ENCODE measurements at places on chromosomes 1 and 21. TPM values are rescaled to one million over a fixed set of nuclear protein-coding genes. Genes with fewer than 3 reads are reported as not detected.

GJB3 gene
- polyA plus RNA-seq, result not detected

DYRK3 gene
- 11.7 TPM for polyA plus RNA-seq

TMEM82 gene
- not detected for polyA plus RNA-seq

DNA sequence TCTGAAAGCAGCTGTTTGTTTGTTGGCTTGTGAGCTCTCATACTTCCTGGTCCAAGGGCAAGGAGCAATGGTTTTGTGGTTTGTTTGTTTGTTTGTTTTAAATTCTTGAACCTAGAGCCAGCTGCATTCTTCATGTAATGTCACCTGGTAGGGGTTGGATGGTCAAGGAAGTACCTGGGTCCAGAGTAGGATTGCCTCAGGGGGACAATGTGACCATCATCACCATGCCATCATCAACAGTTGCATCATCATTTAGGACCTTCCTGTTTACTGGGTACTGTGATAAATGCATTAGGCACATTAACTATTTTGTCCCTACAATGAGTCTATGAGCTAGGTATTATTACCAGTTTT lies 14.7 kb upstream of the MYOG start:
- no peak overlapping the region for H3K4me3 ChIP-seq
- no peak overlapping the region for H3K27ac ChIP-seq
- H3K27me3 ChIP-seq, result no peaks in the 10 kb centered on the region
- no peaks in the 10 kb centered on the region for H3K4me1 ChIP-seq

GRCh38 chr1:37294529-37294928 lies 179.9 kb upstream of the ZC3H12A start:
- no peak overlapping the region for H3K4me3 ChIP-seq
- no peak overlapping the region for H3K27ac ChIP-seq

- H3K36me3 ChIP-seq, result no peaks in the 10 kb centered on the region
- DNase-seq, result no peak
- H3K27me3 ChIP-seq, result no peaks in the 10 kb centered on the region
- H3K4me3 ChIP-seq, result no peak overlapping the region
Measured at GRCh38 chr1:45103534-45103933, 91.5 kb downstream of the UROD start.

DNA sequence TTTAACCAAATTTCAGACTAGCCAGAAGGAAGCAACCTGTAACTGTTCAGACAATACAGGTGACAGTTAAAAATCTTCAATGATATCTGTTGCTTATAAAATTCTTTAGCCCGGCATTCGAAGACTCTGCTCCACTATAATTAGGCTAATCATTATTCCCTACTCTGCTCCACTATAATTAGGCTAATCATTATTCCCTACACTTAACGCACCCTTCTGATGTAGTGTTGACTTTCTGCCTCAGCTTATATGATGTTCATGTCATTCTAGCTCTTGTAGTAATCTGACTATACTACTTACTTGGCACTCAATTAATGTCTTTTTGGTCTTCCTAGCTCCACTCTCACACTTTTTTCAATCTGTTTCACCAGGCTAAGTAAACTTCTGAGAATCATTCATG lies 13.3 kb downstream of the TESK2 start:
- H3K4me1 ChIP-seq, result peaks cover 22% of the 10 kb centered on the region
- no peak overlapping the region for H3K4me3 ChIP-seq
- DNase-seq, result no peak
- H3K27me3 ChIP-seq, result no peaks in the 10 kb centered on the region
- no peak overlapping the region for H3K27ac ChIP-seq
- no peaks in the 10 kb centered on the region for H3K36me3 ChIP-seq

- DNase-seq, result no peak
- H3K4me1 ChIP-seq, result no peaks in the 10 kb centered on the region
Measured at GRCh38 chr21:40729761-40730425, 117.1 kb downstream of the DSCAM start.

GRCh38 chr1:229087906-229088305 lies 183.0 kb upstream of the RAB4A start:
- no peak for DNase-seq
- peaks cover under 1% of the 10 kb centered on the region for H3K4me1 ChIP-seq
- no peak overlapping the region for H3K27ac ChIP-seq
- no peaks in the 10 kb centered on the region for H3K27me3 ChIP-seq

DNA sequence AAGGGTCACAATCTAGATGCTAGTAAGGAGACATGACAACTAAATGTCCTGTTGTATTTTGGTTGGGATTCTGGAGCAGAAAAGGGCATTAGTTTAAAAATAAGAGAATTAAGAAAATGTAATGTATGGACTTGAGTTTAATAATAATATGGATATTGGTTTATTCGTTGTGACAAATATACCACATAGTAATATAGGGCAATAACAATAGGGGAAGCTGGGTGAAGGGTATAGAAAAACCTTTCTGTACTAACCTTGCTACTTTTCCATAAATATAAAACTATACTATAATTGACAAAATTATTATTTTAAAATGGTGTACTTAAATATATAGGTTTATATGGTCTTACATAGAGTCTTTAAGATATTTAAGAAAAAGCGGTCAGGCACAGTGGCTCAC lies 558.9 kb downstream of the PTPRC start:
- no peak overlapping the region for H3K27ac ChIP-seq
- no peak for DNase-seq
- no peaks in the 10 kb centered on the region for H3K36me3 ChIP-seq
- H3K4me1 ChIP-seq, result no peaks in the 10 kb centered on the region
- no peak overlapping the region for H3K4me3 ChIP-seq

- no peaks in the 10 kb centered on the region for H3K27me3 ChIP-seq
- no peak overlapping the region for H3K27ac ChIP-seq
- no peak for DNase-seq
- peaks cover 5% of the 10 kb centered on the region for H3K4me1 ChIP-seq
Measured at GRCh38 chr1:170929412-170929834, 5.9 kb upstream of the MROH9 start.

DNA sequence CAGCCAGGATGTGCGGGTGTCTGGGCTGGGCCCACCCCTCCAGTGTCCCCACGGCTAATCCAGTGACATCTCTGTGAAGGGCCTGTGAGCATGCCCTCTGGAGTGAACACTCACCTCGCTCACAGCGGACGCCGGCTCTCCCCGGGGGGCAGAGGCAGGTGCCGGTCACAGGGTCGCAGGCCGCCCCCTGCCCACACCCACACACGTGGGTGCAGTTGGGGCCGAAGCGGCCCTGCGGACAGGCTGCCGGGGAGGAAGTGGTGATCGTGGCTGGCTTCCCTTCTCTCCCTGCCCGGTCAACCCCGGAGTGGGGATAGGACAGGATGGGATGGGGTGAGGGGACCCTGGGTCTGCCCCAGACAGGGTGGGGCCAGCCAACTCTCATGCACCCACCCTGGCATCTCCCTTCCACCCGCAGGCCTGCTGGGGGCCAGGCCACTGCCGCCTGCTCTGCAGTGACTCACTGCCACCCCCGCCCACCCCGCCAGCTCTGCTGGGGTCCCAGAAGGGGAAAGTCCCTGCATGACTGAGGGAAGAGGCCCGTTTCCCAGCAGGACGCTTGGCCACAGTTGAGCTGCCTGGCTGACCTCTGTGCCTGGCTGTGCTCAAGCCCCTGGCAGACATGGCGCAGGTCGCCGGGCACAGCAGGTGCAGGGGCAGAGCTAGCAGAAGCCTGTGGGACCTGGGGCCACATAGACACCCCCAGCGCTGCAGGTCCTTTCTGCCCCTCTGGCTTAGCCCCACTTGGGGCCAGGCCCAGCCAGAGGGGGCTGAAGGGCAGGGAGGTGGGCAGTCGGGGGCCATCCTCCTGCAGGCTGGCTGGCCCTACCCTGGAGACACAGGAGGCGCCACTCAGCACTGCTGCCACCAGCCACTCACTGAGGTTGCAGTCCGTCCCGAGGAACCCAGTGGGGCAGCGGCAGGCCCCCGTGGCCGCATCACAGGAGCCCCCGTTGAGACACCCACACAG lies 41.6 kb downstream of the ARHGEF16 start:
- H3K36me3 ChIP-seq, result no peaks in the 10 kb centered on the region
- no peak overlapping the region for H3K4me3 ChIP-seq
- H3K4me1 ChIP-seq, result no peaks in the 10 kb centered on the region
- no peak for DNase-seq
- no peaks in the 10 kb centered on the region for H3K27me3 ChIP-seq
- no peak overlapping the region for H3K27ac ChIP-seq
